ENCODE measurements at places on chromosomes 1 and 21. TPM values are rescaled to one million over a fixed set of nuclear protein-coding genes. Genes with fewer than 3 reads are reported as not detected.

Gene NR5A2
- not detected for total RNA-seq

- no peaks in the 10 kb centered on the region for H3K27me3 ChIP-seq
- H3K36me3 ChIP-seq, result no peaks in the 10 kb centered on the region
- H3K4me1 ChIP-seq, result no peaks in the 10 kb centered on the region
- no peak overlapping the region for H3K4me3 ChIP-seq
- no peak overlapping the region for H3K27ac ChIP-seq
- no peak for DNase-seq
These were observed 18.1 kb upstream of the AK5 start for GRCh38 chr1:77263708-77264107.

Gene TDRD5
- total RNA-seq, result not detected

Gene CD2
- total RNA-seq, result 284 TPM

DNA sequence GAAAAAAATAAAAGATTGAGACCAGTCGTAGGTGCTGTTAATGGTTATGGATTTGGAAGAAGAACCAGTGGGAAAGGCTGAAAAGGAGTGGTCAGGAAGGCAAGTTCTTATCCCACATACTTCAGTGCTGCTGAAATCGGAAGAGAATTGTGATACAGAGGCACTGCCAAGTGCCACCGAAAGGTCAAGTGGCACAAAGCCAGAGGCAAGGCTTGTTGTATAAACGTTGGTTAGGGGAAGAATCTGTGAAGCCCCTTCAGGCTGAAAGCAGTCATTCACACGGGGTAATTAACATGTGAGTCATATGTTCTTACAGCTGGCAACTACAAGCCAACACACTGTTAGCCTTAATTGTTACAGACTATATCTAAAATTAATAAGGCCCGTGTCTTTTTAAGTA is 48.8 kb downstream of the ZBTB40 start:
- DNase-seq, result no peak
- H3K27me3 ChIP-seq, result no peaks in the 10 kb centered on the region
- H3K4me3 ChIP-seq, result no peak overlapping the region
- H3K27ac ChIP-seq, result no peak overlapping the region
- peaks cover 3% of the 10 kb centered on the region for H3K36me3 ChIP-seq

DNA sequence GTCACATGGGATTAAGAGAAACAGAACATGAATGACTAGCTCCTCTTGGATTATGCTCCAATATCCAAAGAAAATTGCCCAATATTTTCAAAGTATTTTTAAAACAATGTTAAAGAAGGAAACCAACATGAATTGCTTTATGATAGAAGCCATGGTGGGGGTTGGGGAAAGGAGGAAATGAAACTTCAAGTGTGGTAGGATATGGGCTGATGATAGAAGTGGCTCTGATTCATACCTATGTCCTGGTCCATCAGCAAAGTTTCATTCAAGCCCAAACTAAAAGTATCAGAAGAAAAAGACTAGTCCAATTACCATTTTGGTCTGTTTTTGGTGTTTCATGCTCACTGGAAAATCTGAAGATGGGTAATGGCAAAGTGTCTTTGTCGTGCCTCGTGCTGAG is 104.2 kb upstream of the PROX1 start:
- H3K4me1 ChIP-seq, result no peaks in the 10 kb centered on the region
- no peak overlapping the region for H3K4me3 ChIP-seq
- no peaks in the 10 kb centered on the region for H3K27me3 ChIP-seq
- no peak for DNase-seq
- H3K27ac ChIP-seq, result no peak overlapping the region
- no peaks in the 10 kb centered on the region for H3K36me3 ChIP-seq

DNA sequence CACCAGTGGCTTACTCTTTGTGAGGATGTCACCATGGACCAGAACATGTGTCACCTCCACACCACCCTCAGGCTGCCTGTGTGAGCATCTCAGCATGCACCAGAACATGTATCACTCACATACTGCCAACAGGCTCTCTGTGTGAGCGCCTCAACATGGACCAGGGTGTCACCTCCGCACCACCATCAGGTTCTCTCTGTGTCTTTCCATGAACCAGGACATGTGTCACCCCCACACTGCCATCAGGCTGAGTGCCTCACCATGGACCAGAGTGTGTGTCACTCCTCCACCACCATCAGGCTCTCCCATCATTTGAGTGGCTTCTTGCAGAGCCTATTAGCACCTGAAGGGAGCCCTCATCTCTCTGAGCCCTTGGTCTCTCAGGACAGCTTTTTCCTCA is 125.2 kb downstream of the ZNF648 start:
- H3K4me3 ChIP-seq, result no peak overlapping the region
- H3K36me3 ChIP-seq, result no peaks in the 10 kb centered on the region
- DNase-seq, result no peak
- no peak overlapping the region for H3K27ac ChIP-seq
- H3K27me3 ChIP-seq, result peaks cover 2% of the 10 kb centered on the region

DNA sequence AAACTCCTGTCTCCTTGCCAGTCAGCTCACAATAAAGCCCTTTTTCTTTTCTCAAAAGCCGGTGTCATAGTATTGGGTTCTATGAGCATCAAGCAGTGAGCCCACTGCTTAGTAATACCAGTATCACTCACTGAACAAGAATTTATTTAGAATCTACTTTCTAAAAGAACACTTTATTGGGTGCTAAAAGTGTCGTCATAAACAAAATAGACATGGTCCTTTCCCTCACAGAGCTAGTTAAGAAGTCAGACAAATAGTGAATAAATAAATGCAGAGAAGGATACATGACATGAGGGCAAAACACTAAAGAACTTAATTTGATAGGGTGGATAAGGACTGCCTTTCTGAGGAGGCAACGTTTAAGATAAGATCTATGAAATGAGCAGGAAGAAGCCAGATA is 32.2 kb downstream of the EVI5 start:
- no peak for DNase-seq
- no peaks in the 10 kb centered on the region for H3K36me3 ChIP-seq
- peaks cover 11% of the 10 kb centered on the region for H3K27me3 ChIP-seq
- no peak overlapping the region for H3K4me3 ChIP-seq
- no peaks in the 10 kb centered on the region for H3K4me1 ChIP-seq

- H3K27me3 ChIP-seq, result no peaks in the 10 kb centered on the region
- peaks cover 22% of the 10 kb centered on the region for H3K4me1 ChIP-seq
- no peak overlapping the region for H3K27ac ChIP-seq
- no peak for DNase-seq
- no peak overlapping the region for H3K4me3 ChIP-seq
These were observed 14.6 kb downstream of the CEP350 start for GRCh38 chr1:179968994-179969919.

Gene ATP1A4
- total RNA-seq, result 0.55 TPM

- DNase-seq, result no peak
- H3K27me3 ChIP-seq, result no peaks in the 10 kb centered on the region
- no peak overlapping the region for H3K27ac ChIP-seq
- H3K4me1 ChIP-seq, result no peaks in the 10 kb centered on the region
These were observed 468.7 kb downstream of the PTBP2 start for GRCh38 chr1:97190326-97190725.

Gene IFNLR1
- 6.5 TPM for total RNA-seq

DNA sequence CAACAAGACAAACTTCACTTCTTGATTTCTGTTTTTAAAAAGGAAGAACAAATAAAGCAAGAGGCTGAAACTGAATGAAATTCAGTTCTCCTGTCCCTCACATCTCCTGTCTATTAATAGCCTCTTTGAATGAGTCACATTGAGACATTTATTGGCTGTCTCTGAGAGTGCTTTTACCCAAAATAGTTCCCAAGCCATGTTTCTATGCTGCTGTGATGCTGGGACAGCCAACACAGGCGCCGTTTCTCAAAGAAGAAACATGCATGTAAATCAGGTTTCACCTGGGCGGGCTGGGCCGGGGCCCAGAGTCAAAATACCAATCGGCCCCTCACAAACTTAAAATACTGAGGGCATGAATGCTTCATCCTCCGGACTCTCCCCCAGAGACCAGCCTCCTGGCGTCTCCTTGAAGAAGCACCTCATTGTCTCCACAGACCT is 105.2 kb downstream of the EDEM3 start:
- H3K27me3 ChIP-seq, result no peaks in the 10 kb centered on the region
- no peak for DNase-seq
- no peak overlapping the region for H3K4me3 ChIP-seq
- no peaks in the 10 kb centered on the region for H3K4me1 ChIP-seq

GRCh38 chr1:210482491-210482890 is 153.8 kb downstream of the HHAT start:
- H3K36me3 ChIP-seq, result no peaks in the 10 kb centered on the region

GRCh38 chr21:32298148-32298559 is 501 bp upstream of the MRAP start:
- DNase-seq, result no peak
- H3K4me1 ChIP-seq, result no peaks in the 10 kb centered on the region
- no peaks in the 10 kb centered on the region for H3K27me3 ChIP-seq
- no peak overlapping the region for H3K4me3 ChIP-seq

Gene PLEKHA6
- 1.9 TPM for total RNA-seq
